ENCODE measurements at places on chromosomes 11 and 22.

- no peak for DNase-seq
Measured at GRCh38 chr11:108768964-108769363, 104.1 kb downstream of the DDX10 start.

DNA sequence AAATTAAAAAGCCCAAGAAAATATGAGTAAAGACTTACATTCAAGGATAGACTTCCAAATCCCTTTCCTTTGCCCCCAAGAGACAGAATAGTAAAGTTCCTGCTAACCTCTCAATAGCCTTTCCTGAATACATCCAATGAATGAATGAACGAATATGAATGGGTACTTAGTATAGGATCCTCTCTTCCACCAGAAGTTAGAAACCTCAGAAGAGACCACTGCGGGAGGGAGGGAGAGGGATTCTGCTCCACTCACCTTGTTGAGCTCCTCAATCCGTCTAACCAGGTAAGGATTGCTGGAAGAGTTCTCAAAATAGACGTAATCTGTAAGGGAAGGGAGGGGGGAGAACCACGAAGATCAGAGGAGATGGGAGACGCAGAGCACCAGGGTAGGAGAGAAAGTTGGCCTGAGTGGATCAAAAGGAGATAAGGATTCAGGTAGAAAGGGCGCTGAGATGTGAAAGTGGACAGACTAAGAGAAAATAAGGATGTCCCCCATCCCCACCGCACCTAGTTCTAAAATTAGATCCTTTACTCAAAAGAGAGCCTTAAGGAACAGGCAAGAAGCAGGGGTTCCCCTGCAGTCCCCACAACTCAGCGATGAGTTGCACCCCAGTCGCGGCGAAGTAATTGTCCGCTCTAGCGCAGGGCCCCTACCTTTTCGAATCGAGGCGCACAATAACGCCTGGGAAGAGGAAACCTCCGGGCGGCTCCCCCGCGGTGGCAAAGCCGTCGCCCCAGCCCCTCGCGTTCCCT lies 1.1 kb downstream of the MTA2 start:
- DNase-seq, result no peak

- DNase-seq, result no peak
Measured at GRCh38 chr22:31448382-31448781, 41.3 kb downstream of the EIF4ENIF1 start.

GRCh38 chr11:98766903-98767302 lies 253.8 kb upstream of the CNTN5 start:
- DNase-seq, result no peak

DNA sequence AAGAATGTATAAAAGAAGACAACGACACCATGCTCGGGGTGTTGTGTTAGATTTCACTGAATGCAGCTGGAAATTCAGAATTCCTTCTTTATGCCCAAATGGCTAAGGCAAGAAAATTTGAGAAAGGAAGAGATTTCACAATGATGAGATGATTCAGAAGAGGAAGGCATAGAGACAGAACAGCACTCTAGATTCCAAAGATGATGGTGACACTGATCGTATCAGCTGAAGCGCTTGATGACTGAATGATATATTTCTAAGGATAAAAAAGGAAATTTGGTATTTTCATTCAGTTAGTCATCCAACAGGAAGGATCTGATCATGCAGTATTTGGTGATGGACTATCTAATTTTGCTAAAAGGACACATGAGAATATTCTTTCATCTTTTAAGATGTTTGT lies 189.2 kb downstream of the EFCAB6 start:
- DNase-seq, result peak; percentile 56

GRCh38 chr11:45343444-45343843 lies 57.3 kb upstream of the SYT13 start:
- no peak for DNase-seq

DNA sequence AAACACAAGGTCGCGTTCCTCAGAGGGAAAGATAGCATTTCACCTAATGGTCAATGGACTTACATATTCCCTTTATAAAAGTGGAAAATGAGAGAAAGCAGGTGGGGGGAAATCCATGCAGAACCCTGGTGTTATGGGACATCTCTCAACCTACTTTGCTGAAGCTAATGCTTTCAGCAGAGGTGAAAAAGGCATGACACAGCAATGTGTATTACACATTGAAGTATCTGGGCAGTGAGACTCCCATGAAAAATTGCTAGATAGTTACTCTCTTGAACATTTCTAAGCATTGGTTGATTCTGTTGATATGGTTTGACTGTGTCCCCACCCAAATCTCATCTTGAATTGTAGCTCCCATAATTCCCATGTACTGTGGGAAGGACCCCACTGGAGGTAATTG lies 60.0 kb upstream of the PICALM start:
- no peak for DNase-seq

- DNase-seq, result peak; percentile 74
Measured at GRCh38 chr11:57514538-57515331, 767 bp downstream of the SLC43A1 start.

Measured in GM23248 (cell line).